IPS DF 6.9 (cell line): ENCODE measurements at places on chromosomes 13 and 19.
A peak's percentile ranks its signal among the peaks of the same experiment; 100 is the strongest.

DNA sequence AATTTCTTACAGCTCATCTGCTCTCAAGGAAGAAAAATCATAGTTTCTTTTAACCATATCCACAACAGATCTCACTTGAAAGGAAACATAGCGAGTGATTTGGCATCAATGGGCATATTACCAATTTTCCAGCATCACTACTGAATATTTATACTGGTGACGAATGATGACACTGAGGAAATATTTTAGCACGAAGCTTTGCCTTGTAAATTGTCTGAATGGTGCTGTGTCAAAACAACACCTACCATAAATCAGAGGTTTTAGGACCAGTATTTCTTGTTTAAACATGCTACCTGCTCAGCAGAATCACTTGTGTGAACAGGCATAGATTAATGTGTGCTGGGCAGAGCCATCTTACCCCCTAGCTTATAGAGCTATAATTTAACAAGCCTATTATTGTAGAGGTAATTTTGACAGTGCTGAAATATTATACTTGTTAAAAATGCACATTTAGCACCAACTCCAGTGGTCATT is 146.8 kb downstream of the ABCC4 start:
- no peak for DNase-seq

GRCh38 chr19:18421371-18421959 is 2.3 kb downstream of the SSBP4 start:
- no peak for DNase-seq

- peak; percentile 67 for DNase-seq
Observed at GRCh38 chr19:21082011-21082975, at the start of gene ZNF714. ZNF714 (plus strand) TSS chr19:21082203; CDS start chr19:21098269, 16,066 bp downstream.

DNA sequence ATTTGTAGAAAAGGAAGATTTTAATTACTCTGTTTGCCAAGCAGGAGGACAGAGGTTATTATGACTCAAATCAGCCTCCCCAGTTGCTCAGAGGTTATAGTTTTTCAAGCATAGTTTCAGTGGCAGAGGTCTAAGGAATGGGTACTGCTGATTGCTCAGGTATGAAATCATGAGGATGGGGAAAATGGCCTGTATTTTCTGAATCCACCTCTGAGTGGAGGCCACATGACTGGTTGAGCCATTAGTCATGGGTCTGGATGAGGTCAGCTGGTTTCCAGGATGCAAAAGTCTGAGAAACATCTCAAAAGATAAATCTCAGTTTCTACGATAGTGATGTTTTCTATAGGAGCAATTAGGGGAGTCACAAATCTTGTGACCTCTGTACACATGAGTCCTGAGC is 62.8 kb upstream of the CEACAM8 start:
- no peak for DNase-seq

- no peak for DNase-seq
Observed at GRCh38 chr19:41551711-41552110, 24.3 kb upstream of the CEACAM21 start.

DNA sequence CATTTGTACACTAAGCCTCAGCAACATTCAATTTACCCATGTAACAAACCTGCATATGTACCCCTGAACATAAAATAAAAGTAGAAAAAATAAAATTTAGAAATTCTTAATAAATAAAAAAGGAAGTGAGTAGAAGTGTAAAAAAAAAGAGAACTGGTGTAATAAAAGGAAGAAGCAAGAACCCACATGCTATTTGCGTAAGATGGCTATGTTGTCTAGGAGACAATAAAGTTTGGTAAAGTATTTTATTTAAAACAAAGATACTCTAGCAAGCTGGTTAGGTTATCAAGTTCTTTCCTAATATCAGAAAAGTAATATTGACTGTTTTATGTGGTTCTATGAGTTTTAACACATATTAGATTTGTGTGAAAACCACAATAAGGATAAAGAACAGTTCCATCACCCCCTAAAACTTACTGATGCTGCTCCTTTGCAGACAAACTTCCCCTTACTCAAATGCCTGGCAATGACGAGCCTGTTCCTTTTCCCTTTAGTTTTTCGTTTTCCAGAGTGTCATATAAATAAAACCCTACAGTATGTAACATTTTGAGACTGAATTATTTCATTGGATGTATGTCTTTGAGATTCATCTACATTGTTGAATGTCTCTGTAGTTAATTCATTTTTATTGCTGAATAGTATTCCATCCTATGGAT is 98.9 kb downstream of the TNFSF13B start:
- DNase-seq, result no peak
